ENCODE measurements at places on chromosomes 7 and 10. TPM values are rescaled to one million over a fixed set of nuclear protein-coding genes. Genes with fewer than 3 reads are reported as not detected.

The GBX1 gene
- total RNA-seq = not detected

- H3K4me3 ChIP-seq = no peak overlapping the region
- DNase-seq = no peak
- H3K27me3 ChIP-seq = no peaks in the 10 kb centered on the region
- no peaks in the 10 kb centered on the region for H3K4me1 ChIP-seq
- H3K36me3 ChIP-seq = no peaks in the 10 kb centered on the region
These were observed 363.6 kb upstream of the NRP1 start for GRCh38 chr10:33698033-33698432.

DNA sequence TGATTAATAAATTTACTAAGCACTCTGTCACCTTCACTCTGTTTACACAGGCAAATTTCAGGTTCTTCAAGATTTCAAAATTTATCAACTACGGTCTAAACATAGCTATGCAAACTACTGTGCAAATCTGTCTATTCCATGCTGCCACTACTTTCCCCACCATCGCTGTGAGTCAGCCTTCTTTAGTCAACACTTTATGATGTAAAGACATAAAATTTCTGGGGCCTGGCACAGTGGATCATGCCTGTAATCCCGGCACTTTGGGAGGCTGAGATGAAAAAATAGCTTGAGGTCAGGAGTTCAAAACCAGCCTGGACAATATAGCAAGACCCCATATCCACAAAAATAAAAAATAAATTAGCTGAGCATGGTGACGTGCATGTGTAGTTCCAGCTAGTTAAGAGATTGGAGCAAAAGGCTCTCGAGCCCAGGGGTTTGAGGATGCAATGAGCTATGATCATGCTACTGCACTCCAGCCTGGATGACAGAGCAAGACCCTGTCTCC lies 42.6 kb downstream of the CNOT4 start:
- H3K4me1 ChIP-seq = peaks cover 27% of the 10 kb centered on the region
- DNase-seq = no peak
- H3K36me3 ChIP-seq = no peaks in the 10 kb centered on the region
- H3K4me3 ChIP-seq = no peak overlapping the region
- H3K27me3 ChIP-seq = no peaks in the 10 kb centered on the region

DNA sequence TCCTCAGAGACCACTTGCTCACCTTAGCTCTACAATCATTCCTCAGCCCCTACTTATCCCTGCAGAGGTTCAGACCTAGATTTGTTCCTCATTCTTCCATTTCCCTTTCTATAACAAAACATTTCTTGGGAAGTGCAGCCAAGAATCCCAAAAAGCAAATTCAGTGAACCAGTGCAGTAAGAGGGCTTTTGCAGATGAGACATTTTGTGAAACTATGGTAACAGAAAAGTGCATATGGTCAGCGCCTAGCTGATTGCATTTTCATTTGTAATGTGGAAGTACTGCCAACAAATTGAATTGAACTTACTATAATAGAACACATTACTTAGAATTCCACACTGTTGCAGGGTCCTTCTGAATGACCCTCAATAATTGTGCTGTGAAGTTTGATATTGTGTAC lies 18.6 kb downstream of the AGMO start:
- no peak overlapping the region for H3K27ac ChIP-seq
- no peak overlapping the region for H3K4me3 ChIP-seq
- H3K27me3 ChIP-seq = no peaks in the 10 kb centered on the region
- no peaks in the 10 kb centered on the region for H3K36me3 ChIP-seq
- no peaks in the 10 kb centered on the region for H3K4me1 ChIP-seq

All from CD4-positive, alpha-beta memory T cell (primary cell).